ENCODE measurements at places on chromosomes 5 and 9.

- DNase-seq = no peak
Measured at GRCh38 chr5:111530298-111530740, 18.0 kb upstream of the STARD4 start.

GRCh38 chr9:127527560-127528268 is 76.4 kb downstream of the LRSAM1 start:
- no peak for DNase-seq

DNA sequence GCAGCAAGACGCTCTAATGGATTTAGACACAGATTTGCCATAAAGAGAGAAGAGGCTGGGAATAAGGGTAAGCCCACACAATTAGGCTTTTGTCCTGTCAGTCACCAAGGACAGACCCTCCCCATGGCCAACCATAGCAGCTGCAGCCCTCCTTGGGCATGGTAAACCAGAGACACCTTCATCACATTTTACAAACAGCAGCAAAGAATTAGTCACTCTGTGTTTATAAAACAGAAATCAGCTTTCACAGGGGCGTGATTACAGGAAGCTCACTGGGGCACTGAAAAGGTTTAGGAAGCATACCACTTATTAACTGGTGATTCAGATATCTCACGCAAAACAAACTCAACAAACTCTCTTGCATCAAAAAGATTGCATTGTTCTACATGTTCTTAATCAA is 37.3 kb upstream of the ZNF622 start:
- no peak for DNase-seq

- no peak for DNase-seq
Measured at GRCh38 chr5:145830594-145830993, 4.5 kb downstream of the PRELID2 start.

- DNase-seq = no peak
Measured at GRCh38 chr9:137974746-137975526, 97.4 kb downstream of the CACNA1B start.

DNA sequence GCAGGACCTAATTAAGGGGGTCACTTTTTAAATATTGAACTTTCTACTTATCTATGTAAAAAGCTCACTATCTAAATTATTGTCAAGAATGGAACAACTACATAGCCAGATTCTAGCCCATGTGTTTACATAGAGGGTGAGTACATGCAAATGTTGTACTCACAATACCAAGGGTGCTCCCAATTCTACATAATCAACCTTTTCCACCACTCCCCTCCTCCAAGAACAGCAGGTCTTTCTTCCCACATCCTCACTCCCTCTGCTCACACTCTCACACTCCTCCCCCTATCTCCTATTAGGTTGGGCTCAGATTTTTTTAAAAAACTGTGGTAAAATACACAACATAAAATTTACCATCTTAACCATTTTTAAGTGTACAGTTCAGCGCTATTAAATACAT is 325.4 kb downstream of the ARL15 start:
- DNase-seq = no peak

- DNase-seq = no peak
Measured at GRCh38 chr5:137613554-137614265, 114.6 kb upstream of the SPOCK1 start.

DNA sequence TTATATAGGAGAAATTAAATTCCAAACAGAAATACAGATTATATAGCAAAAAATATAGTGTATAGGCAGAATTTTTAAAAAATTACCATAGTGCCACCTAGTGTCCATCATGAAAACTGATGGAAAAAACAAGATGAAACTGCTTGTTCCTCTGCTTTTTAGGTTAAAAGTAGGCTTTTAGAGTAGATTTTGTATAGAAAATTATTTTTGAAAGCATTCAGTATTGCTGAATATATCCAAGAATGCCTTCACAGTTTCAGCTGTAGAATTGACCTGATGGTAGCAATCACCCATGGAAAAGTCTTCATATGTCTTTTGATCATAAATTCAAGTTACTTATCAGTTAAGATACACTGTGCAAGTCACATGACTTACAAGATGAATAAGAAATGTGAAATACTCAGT is 19.7 kb downstream of the RIOK2 start:
- DNase-seq = no peak

DNA sequence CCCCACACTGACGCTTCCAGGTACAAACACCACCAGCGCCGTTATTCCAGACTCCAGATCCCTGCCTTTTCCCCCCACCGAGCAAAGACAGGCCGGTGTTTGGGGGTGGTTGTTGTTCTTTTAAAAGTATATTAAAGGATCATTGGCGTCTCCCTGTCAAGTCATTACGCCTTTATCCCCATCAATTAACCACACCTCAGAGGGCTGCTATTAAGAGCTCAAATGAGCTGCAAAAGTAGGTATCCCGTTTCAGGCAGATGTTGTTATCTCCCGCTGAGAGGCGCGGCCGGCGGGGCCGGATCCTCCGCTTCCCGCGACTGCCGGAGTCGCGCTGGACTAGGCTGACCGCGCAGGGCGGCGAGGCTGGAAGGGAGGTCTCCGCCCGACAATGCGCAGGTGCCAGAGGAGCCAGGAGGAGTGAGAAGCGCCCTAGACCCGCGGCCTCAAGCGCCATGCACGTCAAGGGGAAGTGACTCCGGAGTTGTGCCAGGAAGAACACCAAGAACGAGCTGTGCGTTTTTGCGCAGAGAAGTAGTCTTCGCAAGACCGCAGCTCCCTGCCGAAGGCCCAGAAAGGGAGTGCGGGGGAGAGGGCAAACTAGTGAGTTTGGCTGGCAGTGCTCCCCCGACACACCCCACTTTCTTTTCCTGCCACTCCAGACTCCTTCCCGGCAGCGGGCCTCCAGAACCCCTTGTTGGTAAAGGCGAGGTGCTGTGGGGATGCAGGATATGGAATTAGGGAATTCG is 8.2 kb downstream of the NR2F1-AS1 start:
- no peak for DNase-seq

DNA sequence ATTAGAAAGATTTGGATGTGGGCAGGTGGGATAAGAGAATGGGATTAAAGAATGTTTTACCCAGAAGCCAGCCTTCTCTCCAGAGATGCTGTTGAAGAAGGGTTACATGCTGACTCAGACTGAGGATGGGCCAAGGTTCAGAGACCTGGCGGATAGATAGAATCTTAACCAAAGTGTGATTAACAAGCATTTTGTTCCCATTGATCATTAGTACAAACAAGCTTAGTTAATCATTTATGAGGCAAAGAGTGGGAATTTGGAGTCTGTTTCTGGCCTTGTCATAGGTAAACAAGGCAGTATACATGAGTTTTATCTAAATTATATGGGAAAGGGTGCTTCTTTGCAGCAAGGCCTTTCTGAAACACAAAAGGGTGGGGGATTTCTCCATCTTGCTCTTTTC is 20.8 kb upstream of the DTWD2 start:
- DNase-seq = no peak

DNA sequence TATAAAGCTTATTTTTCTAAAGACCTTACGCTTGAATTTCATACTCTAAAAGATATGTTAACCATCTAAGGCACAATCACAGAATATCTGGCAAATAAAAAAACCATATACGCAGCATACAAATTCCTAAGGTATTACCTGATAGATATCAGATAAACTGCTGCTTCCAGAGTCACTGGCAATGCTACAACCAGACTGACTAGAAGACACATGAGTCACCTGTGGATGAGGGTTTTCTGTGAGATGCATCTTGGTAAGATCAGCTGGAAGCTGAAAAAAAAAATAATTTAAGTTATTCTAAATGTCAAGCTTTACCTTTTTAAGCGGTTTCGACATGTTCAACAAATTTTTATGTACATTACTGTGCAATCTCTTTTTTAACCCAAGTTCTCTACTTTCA is 113.8 kb downstream of the RAPGEF6 start:
- no peak for DNase-seq

- no peak for DNase-seq
Measured at GRCh38 chr5:91272858-91273257, 110.3 kb downstream of the ARRDC3 start.

DNA sequence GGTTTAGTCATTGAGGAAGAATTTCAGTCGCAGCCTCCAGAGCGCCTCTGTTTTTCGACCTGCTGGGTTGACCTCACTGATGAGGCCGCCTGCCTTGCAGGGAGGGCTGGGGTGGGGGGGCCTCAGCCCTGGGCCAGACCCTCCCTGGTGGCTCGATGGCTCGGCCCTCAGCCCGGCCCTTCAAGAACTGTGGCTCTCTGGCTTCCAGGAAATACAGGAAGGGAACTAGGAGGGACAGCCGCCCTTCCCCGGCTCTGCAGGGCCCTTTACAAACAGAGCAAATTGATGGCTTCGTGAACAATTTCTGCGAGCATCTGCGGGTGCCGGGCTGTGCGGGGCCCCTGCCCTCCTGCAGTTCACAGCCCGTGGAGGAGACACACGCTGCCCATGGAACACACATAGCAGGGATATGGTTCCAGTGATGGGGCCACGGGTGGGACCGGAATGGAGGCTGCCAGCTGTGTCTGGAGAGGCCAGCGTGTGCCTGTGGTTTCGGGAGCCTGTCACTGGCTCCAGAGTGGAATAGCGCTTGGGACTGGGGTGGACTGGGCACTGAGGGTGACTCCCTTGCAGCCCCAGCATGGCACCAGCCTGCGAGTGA is 39.6 kb downstream of the COL5A1 start:
- no peak for DNase-seq

DNA sequence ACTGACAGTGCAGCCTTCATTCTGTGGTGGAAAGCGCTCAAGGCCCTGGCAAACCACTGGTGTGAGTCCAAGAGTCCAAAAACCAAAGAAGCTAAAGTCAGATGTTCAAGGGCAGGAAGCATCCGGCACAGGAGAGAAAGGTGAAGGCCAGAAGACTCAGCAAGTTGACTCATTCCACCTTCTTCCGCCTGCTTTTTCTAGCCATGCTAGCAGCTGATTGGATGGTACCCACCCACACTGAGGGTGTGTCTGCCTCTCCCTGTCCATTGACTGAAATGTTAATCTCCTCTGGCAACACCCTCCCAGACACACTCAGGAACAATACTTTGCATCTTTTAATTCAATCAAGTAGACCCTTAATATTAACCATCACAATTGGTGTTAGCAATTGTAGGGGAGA is 296.1 kb downstream of the NDUFS4 start:
- DNase-seq = no peak

- DNase-seq = no peak
Measured at GRCh38 chr9:131396626-131397025, 2.7 kb downstream of the PRRC2B start.

DNA sequence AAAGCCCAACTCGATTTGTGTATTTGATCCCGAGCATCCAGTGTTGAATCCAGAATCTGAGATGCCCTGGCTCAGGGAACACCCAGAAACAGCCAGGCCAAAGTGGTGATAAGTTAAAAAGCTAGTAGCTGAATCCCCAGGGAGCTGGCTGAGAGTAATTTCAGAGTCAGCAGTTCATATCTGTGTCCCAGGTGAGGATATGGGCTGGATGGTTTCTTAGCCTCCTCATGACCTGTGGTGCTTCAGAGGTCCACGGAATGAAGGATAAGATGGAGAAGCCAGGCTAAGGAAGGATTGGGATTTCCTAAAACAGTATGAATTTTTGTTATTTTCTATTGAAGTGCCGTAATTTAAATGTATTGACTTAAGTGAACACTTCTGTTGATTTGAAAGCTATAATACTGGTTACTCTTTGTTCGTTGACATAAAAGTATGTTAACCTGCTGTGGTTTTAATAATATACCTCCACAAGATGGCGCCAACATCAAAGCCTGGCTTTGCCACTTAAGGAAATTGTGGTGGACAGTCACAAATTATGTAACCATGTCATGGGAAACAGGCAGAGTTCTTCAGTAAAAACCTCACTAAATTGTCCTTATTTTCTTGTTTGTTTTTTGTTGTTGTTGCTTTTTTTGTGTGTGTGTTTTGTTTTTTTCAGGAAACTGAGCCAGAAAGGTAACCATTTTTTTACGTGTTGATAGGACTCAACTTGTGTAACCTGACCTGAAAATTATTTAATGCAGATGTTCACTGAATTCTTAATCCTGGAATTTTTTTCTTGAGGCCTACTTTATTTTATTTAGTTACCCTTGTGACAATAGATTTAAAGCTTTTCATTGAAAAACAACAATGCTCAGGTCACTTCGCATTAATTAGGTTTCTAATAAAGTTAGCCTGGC is 11.4 kb downstream of the MTAP start:
- DNase-seq = no peak

DNA sequence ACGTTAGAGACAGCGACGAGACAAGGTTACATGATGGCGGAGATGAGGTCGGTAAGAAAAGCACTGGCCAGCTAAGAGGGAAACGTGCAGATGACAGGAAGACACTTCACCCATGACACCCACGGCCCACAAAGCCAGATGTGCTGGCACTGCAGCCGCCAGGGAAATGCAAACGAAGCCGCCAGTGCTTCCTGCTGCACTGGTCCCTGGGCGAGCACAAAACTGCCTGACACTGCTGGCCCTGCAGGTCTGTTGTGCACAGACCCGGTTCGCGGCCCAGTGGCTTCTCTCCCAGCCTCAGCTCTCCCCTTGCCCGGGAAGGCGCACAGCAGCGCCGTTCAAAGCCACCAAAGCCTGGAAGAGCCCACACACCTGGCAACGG is 20.3 kb downstream of the QSOX2 start:
- no peak for DNase-seq

DNA sequence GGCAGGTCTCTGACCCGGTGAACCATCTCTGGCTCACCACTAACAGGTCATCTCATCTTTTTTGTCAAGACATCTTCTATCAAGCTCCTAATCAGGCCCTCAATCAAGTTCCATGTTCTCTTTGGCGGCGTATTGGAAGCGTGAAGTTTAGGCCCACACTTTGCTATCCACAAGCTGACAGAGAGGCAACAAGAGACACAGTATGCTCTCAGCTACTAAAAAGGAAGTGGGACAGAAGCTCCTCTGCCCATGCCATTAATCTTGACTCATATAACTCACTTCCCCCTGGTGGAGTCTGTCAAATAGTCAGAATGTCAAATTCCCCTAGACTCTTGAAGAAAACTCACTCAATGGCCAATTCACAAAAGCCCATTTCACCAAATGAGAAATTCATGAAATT is 77.6 kb upstream of the TMC1 start:
- no peak for DNase-seq

DNA sequence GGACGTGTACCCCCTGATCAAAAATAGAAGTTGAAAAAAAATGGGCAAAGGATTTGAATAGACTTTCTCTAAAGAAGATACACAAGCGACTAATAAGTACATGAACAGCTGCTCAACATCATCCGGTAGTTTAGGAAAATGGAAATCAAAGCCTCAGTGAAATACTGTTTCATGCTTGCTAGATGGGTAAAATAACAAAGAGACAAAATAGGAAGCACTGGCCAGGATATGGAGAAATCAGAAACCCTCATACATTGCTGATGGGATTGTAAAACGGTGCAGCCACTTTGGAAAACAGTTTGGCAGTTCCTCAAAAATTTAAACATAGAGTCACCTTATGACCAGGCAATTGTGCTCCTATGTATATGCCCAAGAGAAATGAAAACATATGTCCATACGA is 65.0 kb upstream of the SUB1 start:
- no peak for DNase-seq

GRCh38 chr5:159198063-159199036 is 11.0 kb downstream of the RNF145 start:
- no peak for DNase-seq

- no peak for DNase-seq
Measured at GRCh38 chr5:134459010-134459403, 47.3 kb upstream of the CDKN2AIPNL start.
